ENCODE measurements at places on chromosomes 7 and 10.

DNA sequence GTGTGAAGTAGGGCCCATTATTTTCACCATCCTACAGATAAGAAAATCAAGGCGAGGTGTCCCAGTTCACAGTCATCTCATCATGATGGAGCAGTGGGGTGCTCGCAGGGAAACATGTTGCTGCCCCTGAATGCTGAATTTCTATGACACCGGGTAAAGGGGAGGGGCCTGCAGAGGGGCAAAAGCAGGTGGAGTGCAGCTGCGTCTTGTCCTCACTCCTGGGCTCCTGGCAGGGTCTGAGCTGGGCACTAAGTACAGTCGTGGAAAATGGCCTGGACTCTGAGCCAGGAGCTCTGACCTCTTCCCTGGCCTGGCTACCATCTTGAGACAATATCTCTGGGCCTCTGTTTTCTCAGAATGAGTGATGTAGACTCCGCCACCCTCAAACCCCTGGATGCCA lies 253.1 kb upstream of the PITRM1 start:
- DNase-seq, result no peak

GRCh38 chr10:38025283-38025682 lies 14.8 kb downstream of the ZNF33A start:
- no peak for DNase-seq

DNA sequence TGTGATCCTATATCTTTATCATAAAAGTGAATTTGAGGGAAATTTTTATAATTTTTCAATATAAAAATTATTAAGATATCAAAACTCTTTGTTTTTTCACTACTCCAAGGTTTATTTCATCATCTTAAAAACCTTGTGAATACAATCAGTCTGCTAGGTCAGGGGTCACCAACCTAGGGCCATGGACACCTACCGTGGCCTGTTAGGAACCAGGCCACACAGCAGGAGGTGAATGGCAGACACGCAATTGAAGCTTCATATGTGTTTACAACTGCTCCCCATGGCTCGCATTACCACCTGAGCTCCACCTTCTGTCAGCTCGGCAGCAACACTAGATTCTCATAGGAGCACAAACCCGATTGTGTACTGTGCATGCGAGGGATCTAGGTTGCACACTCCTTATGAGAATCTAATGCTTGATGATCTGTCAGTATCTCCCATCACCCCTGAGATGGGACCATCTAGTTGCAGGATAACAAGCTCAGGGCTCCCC lies 271.2 kb upstream of the C7orf33 start:
- no peak for DNase-seq

GRCh38 chr7:952548-953441 lies 1.7 kb downstream of the ADAP1 start:
- no peak for DNase-seq

GRCh38 chr10:47358457-47358856 lies 10.3 kb downstream of the RBP3 start:
- no peak for DNase-seq

GRCh38 chr10:130636313-130636930 lies 500.2 kb downstream of the GLRX3 start:
- no peak for DNase-seq

DNA sequence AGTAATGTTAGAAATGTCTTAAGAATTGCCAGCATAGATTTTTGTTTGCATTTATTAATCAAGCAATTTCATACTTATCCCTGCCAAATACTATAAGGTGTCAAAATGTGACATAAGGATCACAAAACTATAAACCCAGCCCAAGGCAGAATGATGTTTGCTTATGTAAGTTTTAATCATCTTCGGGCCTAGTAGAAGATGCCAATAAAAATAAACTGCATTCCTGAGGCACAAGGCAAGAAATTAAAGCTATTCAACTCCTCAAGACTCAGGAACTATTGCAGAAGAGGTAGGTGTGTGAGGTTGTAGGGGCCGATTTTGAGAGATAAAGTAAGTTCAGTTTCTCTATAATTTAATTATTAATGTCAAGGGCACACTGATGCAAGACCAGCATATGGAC lies 189.4 kb upstream of the AHR start:
- DNase-seq, result no peak

DNA sequence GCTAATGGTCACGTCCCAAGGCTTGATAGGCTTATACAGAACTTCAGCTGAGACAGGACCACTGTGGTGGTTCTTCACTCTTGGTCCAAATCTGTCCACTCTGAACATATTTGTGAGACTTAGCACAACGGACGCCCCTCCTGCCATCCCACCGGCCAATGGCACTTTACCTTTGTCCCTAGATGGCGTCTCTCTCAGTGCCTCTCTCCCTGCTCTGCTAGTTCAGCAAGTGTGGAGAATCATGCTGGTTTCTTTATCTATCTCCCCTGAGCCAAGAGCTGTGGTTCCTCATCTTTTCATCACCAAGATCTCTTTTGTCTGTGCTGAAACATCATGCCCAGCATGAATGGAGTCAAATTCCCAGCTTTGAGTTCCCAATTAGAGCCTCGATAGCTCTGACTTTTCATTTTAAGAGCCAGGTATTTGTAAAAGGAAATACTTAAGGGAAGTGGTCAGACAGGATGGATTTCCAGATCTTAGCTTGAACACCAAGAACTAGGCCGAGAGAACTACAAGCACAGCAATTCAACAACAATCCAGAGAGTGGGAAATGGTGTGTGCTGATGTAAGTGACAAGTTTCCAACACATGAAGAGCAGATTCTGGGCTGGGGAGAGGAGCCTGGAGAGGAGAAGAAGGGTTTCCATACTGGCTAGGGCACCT lies 69.5 kb downstream of the ZNF800 start:
- no peak for DNase-seq
